Activated CD4-positive, alpha-beta T cell treated with anti-CD3 and anti-CD28 coated beads, Interleukin-2, amount 10 ng/mL, durations not matched to agents 24 days and 14 days (primary cell): ENCODE measurements at places on chromosomes 5 and 9. TPM values are rescaled to one million over a fixed set of nuclear protein-coding genes. Genes with fewer than 3 reads are reported as not detected.

- H3K4me1 ChIP-seq = peaks cover 29% of the 10 kb centered on the region
- H3K36me3 ChIP-seq = no peaks in the 10 kb centered on the region
- peak overlapping the region; percentile 54 for H3K27ac ChIP-seq
These were observed 24.2 kb downstream of the C9orf50 start for GRCh38 chr9:129596541-129597331.

GRCh38 chr9:96450613-96451528 is 902 bp downstream of the HABP4 start:
- H3K4me3 ChIP-seq = peak overlapping the region; percentile 89
- no peaks in the 10 kb centered on the region for H3K36me3 ChIP-seq
- peaks cover 18% of the 10 kb centered on the region for H3K4me1 ChIP-seq

DNA sequence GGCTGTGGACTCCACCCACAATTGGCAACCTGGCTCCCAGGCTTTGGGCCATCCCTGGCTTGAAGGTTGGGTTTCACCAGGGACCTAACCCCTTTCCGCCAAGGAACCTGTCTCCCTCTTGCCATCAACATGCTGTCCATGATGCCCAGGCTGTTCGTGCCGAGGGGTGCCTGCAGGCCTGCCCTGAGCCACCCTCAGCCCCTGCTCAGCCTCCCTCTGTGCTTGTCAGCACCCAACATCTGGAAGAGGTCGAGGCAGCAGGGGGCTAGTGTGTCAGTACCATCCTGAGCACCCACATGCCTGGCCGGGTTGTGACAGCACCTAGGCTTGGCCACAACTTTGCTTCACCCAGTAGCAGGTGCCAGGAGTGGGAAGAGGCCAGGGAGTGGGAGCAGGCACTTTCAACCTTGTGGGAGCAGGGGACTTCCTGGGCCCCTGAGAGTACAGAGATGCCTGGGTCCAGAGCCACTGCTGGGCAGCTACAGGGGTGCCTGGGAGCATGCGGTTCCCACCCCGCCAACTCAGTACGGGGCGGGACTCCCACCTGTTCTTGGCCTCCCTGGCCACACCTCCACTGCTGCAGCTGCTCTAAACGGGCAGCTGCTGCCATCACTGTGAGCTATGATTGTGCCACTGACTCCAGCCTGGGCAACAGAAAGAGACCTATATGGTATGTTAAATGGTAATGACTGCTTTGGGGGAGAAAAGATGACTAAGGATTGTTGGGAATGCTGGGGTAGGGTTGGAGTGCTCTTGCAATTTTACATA is 6.3 kb downstream of the PDCD1LG2 start:
- H3K4me3 ChIP-seq = no peak overlapping the region
- H3K27me3 ChIP-seq = peaks cover 2% of the 10 kb centered on the region
- H3K4me1 ChIP-seq = peaks cover 45% of the 10 kb centered on the region
- no peak overlapping the region for H3K27ac ChIP-seq
- peaks cover 28% of the 10 kb centered on the region for H3K36me3 ChIP-seq

DNA sequence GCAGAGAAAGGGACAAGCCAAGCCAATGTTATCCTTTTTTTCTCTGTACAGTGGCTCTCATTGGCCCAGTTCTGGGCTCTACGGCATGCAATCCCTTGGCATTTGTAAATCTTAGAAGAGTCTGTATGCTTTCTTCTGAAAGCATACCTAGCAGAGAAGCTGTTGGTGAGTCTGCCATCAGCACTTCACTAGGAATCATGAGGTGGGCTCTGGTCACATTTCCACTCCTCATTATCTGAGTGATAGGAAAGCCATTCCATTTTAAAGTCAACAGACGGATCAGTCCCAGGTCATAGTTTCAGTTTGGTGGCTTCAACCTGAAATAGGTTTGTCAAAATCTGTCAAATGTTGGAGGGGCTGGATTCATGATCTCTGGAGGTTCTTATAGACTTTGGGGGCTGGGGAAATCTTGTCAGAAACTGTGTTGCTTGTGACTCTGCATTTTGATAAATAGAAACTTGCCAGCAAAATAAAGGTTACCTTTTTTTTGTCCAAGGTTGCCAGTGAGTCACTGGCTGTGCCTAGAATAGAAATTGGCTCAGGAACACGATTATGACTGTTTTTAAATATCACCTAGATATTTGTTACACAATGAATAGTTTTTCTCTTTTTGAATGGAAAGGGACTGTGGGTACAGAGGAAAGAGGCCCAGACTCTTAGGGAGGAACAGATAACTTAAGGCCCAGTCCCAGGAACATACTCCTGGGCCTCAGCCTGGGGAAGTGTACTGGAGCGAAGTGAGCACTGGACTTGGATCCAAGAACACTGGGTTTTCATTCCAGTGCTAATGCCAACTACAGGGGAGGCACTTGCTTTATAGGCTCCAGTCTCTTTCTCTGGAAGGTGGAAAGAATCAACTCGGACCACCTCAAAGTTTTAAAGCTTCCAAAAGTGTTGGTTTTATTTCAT is 183.1 kb downstream of the NMUR2 start:
- no peak for DNase-seq
- no peak overlapping the region for H3K27ac ChIP-seq
- H3K36me3 ChIP-seq = no peaks in the 10 kb centered on the region
- H3K4me1 ChIP-seq = no peaks in the 10 kb centered on the region

- DNase-seq = no peak
- H3K36me3 ChIP-seq = no peaks in the 10 kb centered on the region
- H3K4me3 ChIP-seq = no peak overlapping the region
These were observed 86.1 kb upstream of the ADAMTS2 start for GRCh38 chr5:179431221-179431824.

GRCh38 chr5:154437281-154437965 is 8.4 kb upstream of the SAP30L start:
- DNase-seq = no peak
- H3K36me3 ChIP-seq = peaks cover 59% of the 10 kb centered on the region
- no peaks in the 10 kb centered on the region for H3K27me3 ChIP-seq
- H3K4me3 ChIP-seq = no peak overlapping the region
- no peak overlapping the region for H3K27ac ChIP-seq

DNA sequence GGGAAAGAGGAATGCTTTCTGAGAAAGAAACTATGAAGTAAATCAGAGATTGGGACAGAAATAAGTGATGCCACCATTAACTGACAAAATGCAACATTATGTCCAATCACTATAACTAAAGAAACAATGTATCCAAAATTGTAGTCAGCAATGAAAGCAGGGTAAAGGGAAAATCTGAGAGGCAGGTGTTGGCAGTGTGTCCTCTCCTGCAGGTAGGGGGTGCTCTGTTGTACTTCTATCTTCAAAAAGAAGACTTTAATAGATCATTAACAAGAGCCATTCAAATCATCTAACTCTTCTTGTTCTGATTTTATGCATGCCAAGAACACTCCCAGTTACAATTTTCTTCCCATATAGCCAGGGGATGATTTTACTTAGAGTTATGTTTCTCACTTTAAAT is 1275.7 kb downstream of the PTPRD start:
- DNase-seq = no peak
- no peak overlapping the region for H3K4me3 ChIP-seq
- H3K27ac ChIP-seq = no peak overlapping the region
- H3K36me3 ChIP-seq = no peaks in the 10 kb centered on the region

DNA sequence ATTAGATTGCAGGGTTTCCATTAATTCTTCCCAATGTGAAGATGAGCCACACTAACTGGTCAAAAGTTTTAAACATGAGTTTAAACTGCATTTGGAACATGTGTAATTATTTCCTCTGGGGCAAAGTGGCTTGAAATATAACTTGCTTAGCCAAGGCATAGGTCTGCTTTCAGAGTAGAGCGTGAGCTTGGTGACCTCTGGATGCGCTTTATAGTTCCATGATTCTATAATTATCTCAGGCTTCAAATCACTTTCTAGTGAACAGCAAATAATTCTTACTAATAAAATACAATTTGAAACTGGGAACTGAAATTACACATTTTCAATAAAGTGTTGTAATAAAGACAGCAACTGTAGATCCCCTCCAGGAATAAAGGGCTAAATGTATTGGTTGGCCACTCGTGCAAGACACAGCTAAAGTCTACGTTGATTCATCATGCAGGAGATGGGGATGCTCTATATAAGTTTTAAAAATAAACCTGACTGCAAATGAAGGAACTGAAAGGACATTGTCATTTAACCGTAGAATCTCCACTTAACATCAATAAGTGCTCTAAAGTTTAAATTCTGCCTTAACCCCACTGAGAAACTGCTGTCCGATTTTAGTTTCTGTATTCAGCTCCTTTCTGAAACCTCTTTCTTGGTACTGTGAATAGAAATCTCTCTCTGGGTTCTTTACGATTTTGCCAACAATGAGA is 460.0 kb downstream of the PSAT1 start:
- DNase-seq = no peak
- no peaks in the 10 kb centered on the region for H3K27me3 ChIP-seq
- no peaks in the 10 kb centered on the region for H3K4me1 ChIP-seq
- H3K4me3 ChIP-seq = no peak overlapping the region

ECM2 gene
- not detected in 2 replicates for total RNA-seq

SLC25A2 gene
- 0.14 and 0.23 TPM in 2 replicates for total RNA-seq

TMEM232 gene
- total RNA-seq = 1.6 TPM in 2 replicates

IL4 gene
- 20.5 and 21.2 TPM in 2 replicates for total RNA-seq
